CD4-positive, alpha-beta T cell treated with Interferon gamma for 1 hour (primary cell): ENCODE measurements at places on chromosomes 1 and 21.

- DNase-seq: no peak
Measured at GRCh38 chr1:68542586-68542985, 45.7 kb upstream of the DEPDC1 start.

DNA sequence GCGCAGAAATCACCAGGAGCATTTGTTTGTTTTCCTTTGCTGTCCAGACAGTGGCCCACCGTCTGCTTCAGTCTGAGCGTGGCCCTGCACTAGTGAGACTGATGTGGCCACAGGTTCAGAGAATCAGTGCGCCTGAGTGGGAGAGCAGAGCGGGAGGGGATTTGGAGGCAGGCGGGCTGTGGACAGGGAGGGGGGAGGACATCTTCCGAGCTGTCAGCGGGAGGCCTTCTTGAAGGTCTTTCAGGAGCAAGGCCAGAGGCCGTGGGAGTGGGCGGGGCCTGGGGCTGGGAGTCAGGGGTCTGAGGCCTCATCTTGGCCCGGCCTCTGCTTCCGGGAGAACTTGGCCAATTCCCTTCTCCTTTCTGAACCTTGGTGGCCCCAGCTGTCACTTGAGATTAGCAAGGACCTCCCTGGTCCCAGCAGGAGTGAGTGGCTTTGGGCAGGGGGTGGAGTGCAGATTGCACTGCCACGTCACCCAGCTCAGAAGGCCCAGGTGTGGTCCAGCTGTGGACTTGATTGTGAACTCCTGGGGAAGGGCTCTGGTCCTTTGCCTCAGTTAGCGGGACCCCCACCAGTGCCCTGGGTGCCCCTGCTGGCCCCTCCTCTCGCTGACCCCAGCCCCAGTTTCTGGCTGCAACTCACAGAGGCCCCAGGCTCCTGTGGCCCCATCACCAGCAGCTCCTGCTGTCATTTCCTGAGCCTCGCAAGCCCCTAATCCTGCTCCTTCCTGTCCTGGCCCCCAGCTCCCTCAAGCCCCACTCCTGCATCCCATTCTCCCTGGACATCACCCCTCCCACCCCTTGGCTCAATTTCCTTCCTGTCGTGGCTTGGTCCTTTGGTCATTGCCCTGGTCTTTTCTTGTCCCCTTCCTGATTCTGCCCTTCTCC lies 8.4 kb downstream of the TNFRSF1B start:
- no peak for DNase-seq

GRCh38 chr1:85135392-85135798 lies 65.4 kb downstream of the SYDE2 start:
- no peak for DNase-seq

DNA sequence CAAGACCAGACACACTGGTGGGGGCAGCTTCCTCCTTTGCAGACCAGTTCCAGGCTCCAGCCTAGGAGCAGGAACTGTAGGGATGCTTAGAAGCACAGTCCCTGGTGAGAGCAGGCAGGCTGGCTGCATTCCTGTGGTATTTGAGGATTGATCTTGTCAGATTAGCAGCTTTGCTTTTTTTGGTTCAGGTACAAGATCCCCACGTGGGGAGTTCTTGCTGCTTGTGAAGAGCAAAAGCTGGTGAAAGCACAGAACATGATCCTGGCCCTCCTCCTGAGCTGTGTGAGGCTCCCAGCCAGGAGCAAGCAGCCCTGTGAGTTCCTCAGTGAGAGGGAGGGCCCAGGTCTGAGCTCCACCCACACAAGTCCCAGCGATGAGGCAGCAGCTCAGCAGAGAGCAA lies 75.3 kb upstream of the ARTN start:
- DNase-seq: no peak

DNA sequence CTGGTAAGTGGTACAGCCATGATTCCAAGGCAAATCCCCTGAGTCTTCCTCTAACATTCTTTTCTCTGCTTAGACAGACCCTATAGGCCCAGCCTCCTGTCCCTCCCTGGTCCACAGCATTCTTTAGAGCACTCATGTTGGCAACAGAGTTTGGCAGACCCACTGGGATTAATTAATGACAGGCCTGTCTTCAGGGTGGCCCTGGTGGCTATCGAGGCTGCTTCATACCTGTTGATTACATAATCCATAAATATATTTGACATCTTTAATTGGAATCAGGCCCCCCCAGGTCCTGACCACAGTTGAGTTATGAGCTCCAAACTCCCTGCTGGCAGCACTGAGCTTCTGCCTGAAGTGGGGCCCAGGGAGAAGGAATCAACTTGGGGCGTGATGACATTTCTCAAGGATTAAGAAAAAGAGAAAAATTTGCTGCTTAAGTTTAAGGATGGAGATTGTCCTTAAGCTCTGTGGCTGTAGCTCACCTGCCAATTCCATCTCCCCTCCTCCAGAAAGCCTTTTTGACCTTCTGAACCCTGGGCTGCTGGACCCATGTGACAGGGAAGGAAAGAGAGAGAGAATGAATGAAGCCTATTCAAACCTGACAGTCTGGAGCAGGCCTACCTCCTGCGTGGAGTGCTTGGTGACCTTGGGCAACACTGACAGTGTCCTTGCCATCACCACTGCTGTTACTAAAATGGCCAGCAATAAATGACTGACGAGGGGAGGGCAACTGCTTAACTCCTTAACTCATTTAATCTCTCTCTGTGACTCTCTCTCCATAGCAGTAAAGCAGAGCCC lies 156.6 kb downstream of the TRABD2B start:
- no peak for DNase-seq

- no peak for DNase-seq
Measured at GRCh38 chr1:67264899-67265298, 42.8 kb upstream of the IL12RB2 start.

DNA sequence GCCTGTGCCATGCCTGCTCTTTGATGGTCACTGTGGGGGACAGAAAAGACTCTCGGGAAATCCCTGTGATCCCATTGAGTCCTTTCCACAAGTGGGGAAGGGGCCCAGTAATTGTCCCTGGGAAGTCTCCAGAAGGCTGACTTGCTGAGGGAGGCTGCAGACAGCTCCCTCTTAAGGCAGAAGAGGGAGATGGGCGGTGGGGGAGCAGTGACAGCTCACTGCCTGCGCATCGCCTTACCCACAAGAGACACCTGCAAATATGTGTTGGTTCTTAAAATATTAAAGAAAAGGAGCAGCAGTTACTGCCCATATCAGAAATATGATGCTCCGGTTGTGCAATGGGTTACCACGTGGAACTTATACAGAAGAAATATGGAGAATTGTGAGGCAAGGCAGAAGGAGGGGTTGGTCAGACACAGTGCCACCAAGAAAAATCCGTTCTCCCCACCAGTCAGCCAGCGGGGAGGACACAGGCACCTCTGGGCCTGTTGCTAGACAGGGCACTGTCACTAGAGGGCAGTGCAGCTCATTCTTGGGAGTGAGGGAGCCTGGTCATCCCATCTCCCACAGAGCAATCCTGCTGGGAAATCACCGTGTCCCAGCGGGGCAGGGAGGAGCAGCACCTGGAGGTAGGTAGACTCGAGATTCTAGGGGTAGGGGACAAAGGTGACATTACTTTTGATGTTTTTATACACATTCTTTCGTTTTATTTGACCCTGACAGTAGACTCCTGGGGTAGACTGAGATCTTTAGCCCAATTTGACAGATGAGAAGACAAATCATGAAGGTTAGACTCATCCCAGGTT lies 6.9 kb upstream of the CAMK1G start:
- DNase-seq: peak; percentile 47

GRCh38 chr1:107359472-107360241 lies 218.8 kb downstream of the NTNG1 start:
- no peak for DNase-seq

- DNase-seq: no peak
Measured at GRCh38 chr21:41465176-41465781, 39.2 kb downstream of the MX1 start.

DNA sequence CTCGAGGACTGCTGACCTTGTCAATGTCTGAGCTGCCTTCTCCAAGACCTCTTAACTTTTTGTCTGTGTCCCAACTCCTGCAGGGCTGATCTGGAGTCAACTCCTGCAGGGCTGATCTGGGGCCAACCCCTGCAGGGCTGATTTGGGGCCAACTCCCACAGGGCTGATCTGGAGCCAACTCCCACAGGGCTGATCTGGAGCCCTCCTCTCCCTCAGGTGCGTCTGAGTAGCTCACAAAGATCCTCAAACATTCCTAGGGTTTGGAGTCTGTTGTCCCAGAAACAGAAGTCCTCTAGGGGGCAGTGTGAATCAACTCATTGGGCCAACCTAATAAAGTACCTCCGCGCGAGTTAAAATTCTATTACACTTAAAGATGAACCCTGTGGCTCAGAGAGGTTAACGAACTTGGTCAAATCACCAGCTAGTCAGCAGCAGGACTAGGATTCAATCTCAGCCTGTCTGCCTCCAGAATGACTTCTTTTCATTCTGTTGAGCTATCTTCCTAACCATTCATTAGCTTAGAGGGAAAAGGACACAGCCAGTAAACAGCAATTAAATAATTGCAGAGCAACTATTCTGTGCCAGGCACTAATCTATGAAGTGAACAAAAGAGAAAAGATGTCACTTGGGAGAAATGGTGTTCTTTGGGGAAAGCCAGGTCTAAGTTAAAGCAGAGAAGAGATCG lies 17.2 kb upstream of the RLF start:
- peak; percentile 43 for DNase-seq

GRCh38 chr1:109722908-109723691 lies 11.0 kb downstream of the GSTM5 start:
- DNase-seq: no peak

- peak; percentile 55 for DNase-seq
Measured at GRCh38 chr1:19811206-19811851, 3.8 kb downstream of the RNF186 start.

DNA sequence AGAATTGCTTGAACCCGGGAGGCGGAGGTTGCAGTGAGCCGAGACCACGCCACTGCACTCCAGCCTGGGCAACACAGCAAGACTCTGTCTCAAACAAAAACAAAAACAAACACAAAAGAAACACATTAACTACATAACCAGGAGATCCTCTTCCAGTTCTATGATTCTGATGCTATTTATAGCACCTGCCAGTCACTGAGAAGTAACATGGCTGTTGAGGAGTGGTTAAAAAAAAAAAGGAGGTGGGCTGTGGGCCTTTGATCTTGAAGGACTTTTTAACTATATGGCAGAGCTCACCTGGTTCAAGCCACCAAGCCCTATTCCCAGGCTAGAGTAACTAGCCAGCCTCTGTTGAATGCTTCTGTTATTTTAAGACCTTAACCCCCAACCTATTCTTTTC lies 148.8 kb downstream of the ZBTB18 start:
- DNase-seq: no peak

- peak; percentile 76 for DNase-seq
Measured at GRCh38 chr1:203271018-203271743, 34.1 kb upstream of the BTG2 start.

DNA sequence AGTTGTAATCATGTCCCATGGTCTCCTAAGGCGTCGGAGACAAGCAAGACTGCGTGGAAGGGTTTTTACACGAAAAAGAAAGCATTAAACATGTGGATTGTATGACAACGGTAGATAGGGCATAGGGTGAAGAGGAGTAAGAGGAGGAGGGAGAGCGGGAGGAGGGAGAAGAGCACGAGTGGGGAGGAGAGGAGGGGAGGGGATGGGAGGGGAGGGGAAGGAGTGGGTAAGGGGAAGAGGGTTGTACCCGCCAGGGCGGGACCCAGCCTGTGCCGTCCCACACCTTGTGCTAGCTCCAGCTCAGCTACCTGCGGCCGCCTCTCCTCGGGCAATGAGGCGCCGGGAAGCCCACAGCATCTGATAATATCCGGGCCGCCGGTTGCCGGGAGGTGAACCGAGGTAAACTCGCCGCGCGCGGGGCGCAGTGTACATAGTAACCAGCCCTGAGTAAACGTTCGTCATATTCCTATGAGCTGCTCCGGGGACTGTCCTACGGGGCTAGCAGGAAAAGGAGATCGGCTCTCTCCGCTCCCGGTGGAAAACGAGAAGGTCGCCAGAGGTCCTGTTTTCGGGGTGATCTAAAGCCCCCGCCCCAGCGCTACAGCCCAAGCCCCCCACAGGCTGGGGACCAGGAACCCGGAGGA lies 449 bp upstream of the RCAN3 start:
- peak; percentile 88 for DNase-seq

GRCh38 chr1:236147068-236147467 lies 4.7 kb downstream of the GPR137B start:
- no peak for DNase-seq

- DNase-seq: peak; percentile 76
Measured at GRCh38 chr1:158285756-158286241, 3.9 kb upstream of the CD1C start.

DNA sequence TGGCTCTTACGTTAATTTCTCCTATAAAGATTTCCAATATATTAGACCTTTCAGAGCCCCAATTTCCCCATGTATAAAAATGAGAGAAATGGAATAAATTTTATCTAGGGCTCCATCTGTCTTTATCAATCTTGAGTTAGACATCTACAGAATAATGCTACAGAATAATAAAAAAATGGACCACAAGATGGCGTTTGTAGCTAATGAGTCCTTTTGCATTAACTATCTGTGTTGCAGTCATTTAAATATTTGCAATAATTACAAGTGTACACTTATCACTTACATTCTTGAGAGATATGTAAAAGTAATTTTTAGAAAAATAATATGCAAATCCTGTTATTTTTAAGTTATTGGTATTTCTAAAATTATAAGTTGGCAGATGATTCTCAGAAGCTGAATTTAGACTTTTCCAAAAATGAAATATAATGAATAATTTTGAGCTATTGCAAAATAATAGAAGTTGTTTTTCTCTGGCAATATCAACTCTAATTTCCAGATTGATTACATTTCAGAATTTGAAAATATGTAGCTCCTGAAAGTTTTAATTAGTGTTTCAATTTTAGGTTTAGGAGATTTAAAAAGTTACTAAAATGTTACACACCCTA lies 87.7 kb downstream of the SNX7 start:
- DNase-seq: no peak

- DNase-seq: no peak
Measured at GRCh38 chr1:224735159-224735558, 119.0 kb downstream of the CNIH3 start.

- no peak for DNase-seq
Measured at GRCh38 chr1:240843798-240844197, 231.8 kb upstream of the GREM2 start.

- DNase-seq: no peak
Measured at GRCh38 chr1:7529917-7530316, 241.2 kb upstream of the VAMP3 start.

DNA sequence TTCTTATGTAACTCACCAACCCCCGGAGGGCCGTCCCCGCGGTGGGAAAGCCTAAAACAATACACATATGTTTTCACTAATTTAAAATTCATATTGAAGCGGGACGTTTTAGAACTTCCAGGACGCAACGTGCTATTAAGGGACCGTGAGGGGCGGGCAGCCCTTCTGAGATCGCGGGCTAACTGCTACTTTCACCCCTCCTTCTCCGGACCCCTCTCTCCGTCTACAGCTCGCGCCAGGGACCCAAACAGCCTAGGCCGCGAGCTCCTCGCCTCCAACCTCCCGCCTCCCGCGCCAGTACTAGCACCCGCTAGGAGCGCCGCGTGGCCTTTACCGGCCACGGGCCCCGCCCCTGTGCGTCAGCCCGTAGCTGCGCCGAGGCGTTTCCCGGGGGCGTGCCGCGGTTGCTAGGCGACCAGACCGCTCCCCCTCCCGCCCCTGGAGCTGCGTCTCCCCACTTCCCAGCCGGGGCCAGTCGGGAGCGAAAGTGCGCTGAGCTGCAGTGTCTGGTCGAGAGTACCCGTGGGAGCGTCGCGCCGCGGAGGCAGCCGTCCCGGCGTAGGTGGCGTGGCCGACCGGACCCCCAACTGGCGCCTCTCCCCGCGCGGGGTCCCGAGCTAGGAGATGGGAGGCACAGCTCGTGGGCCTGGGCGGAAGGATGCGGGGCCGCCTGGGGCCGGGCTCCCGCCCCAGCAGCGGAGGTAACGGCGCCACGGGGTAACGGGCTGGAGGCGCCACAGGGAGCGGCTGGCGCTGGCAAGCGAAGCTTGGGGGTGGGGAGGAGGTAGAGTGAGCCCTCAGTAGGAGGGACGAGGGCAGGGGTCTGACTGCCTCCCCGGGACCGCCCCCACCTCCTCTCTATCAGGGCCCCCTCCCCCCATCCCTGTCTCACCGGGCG lies at the start of gene DYRK3:
DYRK3 (plus strand) TSS at position 457 of the 898 bp plus-strand sequence; CDS start at position 625, 168 bp downstream.
- peak; percentile 89 for DNase-seq
